Right renal cortex interstitium (tissue), 3 donors: ENCODE measurements at places on chromosomes 2 and 18.
A peak's percentile ranks its signal among the peaks of the same experiment; 100 is the strongest.

GRCh38 chr2:206230060-206230762 is 44.3 kb upstream of the ZDBF2 start:
- no peak for DNase-seq

DNA sequence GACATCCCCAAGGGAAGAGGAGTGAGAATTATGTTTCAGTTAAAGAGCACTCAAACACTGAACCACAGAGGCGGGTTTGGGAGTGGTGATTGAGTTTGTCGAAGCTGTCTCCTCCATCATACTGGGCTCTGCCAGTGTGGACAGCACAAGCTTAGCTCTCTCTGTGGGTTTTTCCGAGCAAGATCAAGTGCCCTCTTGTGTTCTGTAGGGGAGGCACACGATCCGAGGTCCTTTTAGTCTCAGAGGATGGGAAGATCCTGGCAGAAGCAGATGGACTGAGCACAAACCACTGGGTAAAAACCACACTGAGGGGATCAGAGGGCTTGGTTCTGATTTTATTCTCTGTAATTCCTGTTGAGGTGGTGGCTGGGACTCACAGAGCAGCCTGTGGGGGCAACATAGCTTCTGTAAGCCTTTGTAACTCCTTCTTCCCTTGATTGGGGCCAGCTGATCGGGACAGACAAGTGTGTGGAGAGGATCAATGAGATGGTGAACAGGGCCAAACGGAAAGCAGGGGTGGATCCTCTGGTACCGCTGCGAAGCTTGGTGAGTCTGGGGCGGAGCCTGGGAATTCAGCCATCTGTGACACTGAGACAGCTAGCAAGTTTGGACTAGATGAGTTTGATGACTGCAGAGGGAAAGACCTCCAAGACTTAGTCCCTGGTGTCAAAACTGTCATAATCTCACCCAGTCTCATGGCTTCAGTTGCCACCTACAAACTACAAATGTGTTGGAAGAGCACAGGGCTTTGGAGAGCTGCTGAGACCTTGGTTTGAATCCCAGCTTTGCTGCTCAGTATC is 2.0 kb downstream of the NAGK start:
- DNase-seq: no peak

GRCh38 chr2:151106805-151107506 is 154.7 kb downstream of the RBM43 start:
- DNase-seq: no peak

DNA sequence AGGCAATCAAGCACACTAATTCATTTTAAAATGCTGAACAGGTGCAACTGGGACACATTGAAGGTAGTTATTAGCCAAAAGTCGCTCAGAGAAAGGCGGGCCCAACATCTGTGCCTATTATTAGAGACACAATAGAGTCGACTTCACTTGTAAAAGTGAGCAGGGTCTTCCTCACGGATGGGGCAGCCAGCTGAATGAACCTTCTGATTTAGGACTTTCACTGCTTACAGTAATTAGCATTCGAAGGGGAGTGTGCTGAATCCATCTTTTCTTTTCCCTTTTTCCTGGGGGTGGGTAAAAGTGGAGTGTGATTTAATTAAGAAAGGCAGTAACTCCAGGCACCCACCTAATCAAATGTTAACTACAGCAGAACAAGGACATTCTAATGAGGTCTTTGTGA is 677.7 kb downstream of the DCDC2C start:
- DNase-seq: no peak

DNA sequence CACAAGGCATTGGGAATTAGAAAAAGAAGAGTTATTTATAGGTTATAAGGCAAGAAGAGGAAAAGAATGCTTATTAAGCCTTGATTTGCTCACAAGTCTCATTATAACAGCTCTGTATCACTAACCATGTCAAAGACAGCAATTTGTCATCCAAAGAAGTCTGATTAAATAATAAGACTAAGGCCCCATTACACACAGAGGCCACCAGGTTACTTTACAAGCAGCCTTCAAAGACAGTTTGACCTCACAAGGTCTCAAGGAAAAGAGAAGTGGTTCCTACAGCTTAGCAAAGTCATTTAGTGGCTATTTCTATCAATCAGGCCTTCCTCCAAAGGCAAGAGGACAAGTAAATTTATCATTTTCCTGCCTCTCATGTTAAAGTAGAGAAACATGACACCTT is 188.5 kb downstream of the MBD2 start:
- DNase-seq: peak; percentile 9
